ENCODE measurements at places on chromosomes 11 and 22.

- no peak for DNase-seq
Observed at GRCh38 chr11:126703662-126704061, 296.9 kb downstream of the KIRREL3 start.

- DNase-seq = peak; percentile 55
Observed at GRCh38 chr11:79440571-79441460, at the start of gene TENM4. TENM4 (minus strand) TSS chr11:79441030; CDS start chr11:79069944, 371,086 bp downstream.

DNA sequence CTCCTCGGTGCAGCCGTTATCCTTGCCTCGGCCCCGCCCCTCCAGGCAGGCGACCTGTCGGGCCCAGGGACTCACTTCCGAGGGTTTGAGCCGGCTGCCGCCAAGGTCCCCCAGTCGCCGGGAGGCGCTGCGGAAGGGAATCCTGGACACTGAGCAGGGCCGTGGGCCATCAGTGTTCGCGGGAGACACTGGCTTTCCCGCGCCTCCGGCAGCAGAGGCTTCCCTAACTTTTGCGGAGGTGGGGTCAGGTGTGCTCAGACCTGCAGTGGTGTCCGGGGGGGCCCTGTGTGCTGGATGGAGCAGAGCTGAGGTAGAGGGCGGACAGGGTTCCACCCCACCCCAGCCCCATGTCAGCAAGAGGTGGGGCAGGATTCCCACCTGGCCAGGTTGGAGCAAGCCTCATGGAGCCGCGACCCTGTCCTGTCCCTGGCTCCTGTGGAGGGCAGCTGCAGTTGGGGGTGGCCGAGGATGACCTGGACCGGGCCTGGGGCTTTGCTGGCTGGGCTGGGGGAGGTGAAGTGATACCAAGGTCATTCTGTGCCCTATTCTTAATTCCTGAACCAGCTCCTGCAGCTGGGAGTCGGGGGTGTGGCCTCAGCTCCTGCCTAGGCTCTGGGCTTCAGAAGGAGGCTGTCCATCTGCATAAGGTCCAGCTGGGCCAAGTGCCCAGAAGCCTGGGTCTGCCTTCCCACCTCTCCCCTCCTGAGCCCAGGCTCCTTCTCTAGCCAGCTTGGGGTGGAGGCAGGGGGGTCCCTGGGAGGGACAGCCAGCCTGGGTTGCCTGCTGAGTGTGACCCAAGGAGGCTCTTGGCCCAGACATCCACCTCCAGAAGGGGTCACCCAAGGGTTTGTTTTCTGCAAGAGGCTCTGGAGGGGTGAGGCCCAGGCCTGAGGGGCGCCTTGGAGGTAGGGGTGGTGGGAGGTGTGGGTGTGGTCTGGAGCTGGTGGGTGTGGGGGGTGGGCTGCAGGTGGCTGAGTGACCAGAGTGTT is 8.4 kb downstream of the TSPAN4 start:
- DNase-seq = no peak

- DNase-seq = no peak
Observed at GRCh38 chr22:17726006-17726927, 48.0 kb downstream of the BID start.

DNA sequence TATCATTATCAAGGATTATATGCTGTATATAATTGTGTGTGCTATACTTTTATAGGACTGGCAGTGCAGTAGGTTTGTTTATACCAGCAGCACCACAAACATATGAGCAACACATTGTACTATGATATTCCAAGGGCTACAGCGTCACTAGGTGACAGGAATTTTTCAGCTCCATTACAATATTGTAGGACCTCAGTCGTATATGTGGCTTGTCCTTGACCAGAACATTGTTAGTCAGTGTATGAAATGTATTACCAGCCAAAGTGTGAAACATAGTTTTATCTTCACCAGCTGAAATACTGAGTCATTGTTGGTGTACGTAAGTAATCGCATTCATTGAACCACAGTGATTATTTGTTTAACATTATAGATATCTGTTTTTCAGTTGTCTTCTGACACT is 20.4 kb downstream of the JHY start:
- DNase-seq = no peak

DNA sequence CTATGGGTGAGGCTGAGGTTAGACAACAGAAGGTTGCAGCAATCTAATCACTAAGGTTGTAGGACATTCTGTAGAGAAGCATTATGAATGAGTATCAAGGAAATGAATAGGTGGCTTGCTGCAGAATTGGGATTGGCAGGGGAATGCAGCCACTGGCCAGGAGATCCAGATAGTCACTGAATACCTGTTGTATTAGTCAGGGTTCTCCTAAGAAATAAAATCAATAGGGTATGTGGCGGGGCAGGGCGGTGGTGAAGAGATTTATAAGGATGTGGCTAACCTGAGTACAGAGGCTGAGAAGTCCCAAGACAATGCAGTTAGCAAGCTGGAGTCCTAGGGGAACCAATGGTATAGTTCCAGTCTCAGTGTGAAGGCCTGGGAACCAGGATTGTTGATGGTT is 163.0 kb downstream of the SPON1 start:
- peak; percentile 42 for DNase-seq

Data from RWPE1 (cell line).